Kidney capillary endothelial cell (primary cell): ENCODE measurements at places on chromosomes 6 and 20.

GRCh38 chr6:168078175-168078942 is 653 bp downstream of the FRMD1 start:
- DNase-seq, result no peak

DNA sequence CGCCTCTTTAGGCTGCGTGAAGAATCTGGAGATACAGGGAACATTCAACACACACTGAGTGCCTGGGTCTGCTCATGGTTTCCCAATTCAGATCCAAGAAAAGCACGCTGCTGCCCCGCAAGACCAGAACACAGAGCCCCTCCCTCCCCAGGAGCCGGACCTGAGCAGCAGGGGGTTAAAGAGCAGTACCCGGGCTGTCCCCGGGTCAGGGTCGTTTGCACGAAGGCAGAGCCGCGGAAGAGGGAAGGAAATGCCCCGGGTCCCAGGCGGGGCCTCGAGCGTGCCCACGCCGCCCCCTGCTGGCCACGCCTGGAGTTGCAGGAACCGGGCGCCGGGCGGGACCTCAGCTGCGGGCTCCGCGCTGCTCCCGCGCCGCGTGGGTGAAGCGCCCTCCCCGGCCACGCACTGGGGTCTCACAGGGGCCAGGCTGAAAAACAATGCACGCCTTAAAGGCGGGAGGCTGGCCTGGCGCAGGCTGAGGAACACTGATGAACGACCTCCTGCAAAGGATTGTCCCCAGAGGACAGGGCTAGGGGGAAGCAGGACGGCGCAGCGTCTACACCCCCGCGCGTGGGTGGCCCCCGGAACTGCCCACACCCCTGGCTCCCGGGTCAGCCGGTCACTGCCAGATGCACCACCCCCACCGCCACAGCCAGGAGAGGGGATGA is 48.9 kb downstream of the ANKRD60 start:
- peak; percentile 44 for DNase-seq

GRCh38 chr20:37343212-37343993 is 2.5 kb upstream of the SRC start:
- DNase-seq, result no peak

DNA sequence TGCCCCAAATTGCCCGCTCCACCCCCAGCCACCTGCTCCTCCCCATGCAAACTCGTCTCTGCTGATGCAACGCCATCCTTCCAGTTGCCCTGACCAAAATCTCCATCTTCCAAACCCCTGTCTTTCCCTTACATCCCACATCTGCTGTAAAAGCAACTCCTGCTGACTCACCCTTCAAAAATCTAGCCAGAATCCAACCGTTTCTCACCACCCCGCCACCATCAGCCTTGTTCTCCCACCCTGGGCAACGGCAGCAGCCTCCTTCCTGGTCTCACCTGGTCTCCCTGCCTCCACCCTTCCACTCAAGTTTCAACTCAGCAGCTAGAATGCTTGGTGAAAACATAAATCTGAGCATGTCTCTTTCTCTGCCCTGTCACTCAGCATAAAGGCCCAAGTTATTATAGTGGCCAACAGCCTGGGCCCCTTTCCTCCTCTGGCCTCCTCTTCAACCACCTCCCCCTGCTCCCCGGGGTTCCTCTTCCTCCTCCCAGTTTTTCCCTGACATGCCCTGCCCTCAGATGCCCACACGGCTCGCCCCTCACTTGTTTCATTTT is 7.2 kb upstream of the SYNJ2 start:
- no peak for DNase-seq

- DNase-seq, result no peak
These were observed 126.8 kb downstream of the IPCEF1 start for GRCh38 chr6:154229786-154230185.

- no peak for DNase-seq
These were observed 26.4 kb downstream of the ZNF391 start for GRCh38 chr6:27414996-27415395.

DNA sequence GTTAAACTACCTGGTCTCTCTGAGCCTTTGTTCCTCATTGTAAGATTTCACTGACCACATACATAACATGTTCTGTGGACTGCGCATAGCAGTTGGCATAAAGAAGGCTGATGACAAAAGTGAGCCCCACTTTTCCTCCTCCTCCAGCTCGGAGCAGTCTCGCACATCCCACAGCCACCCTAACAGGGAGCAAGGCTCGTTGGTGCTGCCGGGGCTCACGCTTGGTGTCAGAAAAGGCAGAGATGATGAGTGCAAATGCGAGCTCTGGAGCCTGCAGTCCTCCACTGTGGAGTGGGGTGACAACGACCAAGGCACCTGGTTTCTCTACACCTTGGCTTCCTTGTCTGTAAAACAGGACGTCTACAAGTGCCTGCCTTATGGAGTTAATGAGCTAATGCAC is 9.7 kb downstream of the TGM3 start:
- no peak for DNase-seq

DNA sequence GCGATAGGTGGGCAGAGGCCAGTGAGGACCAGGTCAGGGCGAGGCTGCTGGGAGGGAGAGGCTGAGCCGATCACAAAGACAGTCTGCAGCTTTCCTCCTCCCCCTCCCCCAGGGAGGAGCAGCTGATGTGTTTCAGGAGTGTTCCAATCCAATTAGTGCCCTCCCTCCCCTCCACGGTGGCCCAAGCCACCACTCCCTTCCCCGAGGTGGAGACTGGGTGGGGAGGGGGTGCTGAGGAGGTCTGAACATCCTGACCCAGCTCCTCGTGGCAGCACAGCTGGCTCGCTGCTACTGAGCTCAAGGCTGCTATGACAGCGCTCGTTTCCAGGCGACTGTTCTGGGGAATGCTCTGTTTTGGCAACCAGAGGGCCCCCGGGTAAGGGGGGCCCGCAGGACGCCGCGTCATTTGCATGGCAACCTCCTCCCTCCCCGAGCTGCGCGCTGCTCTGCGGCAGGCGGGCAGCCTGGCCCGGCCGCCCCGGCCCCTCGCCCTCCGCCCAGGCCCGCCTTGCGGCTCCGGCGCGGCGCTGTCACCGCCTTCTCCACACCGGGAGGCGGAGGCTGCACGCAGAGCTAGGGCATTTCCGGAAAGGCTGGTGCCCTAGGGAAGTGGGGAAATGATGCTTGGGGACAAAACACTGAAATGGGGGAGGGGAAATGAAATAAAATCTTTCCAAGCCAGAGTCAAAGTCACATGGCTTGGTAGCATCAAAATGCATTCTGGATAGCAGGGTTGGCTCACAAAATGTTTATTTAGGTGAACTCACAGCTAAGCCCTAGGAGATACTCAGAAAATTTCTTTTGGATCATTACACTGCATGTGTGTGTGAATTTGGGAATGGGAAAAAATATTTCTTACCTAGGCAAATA is 67.4 kb upstream of the PIM1 start:
- peak; percentile 64 for DNase-seq

DNA sequence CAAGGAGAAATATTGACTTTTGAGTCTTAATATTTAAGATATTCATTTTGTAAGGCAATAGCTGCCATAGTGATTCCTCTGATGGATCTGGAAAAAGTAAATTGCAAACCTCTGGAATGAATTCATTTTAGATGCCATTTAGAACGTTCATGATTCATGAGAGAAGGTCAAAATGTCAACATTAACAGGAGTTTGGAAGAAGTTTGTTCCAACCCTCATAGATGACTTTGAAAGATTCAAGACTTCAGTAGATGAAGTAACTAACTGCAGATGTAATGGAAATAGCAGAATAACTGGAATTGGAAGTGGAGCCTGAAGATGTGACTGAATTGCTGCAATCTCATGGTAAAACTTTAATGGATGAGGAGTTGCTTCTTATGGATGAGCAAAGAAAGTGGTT is 100.9 kb upstream of the CCN2 start:
- no peak for DNase-seq

GRCh38 chr6:7673063-7673536 is 52.8 kb upstream of the BMP6 start:
- no peak for DNase-seq

DNA sequence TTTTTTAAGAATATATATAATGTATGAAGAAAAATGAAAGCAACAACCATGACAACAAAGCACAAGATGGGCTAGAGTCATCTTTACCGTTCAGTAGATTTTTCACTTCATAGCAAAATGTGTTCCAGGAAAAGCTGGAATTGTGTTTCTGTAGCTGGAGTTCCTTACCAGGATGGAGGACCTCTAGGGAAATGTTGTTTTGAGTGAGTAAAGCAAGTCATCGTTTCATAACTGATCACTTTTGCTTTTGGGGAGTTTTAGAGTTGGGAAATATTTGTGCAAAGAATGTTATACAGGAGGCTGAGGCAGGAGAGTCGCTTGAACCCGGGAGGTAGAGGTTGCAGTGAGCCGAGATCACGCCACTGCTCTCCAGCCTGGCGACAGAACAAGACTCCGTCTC is 151.6 kb downstream of the SASH1 start:
- no peak for DNase-seq

- no peak for DNase-seq
These were observed 499.1 kb downstream of the CD83 start for GRCh38 chr6:14616656-14617055.

- no peak for DNase-seq
These were observed 7.1 kb downstream of the KIF13A start for GRCh38 chr6:17980329-17980728.

- no peak for DNase-seq
These were observed 44.6 kb downstream of the HIVEP2 start for GRCh38 chr6:142900227-142900971.

- DNase-seq, result no peak
These were observed 42.9 kb downstream of the ATXN1 start for GRCh38 chr6:16718356-16718755.

- no peak for DNase-seq
These were observed 29.9 kb downstream of the BCAS1 start for GRCh38 chr20:54040531-54040930.

- DNase-seq, result no peak
These were observed 792 bp upstream of the MICA start for GRCh38 chr6:31402324-31403282.

- no peak for DNase-seq
These were observed 36.5 kb upstream of the BCLAF1 start for GRCh38 chr6:136326038-136326553.

DNA sequence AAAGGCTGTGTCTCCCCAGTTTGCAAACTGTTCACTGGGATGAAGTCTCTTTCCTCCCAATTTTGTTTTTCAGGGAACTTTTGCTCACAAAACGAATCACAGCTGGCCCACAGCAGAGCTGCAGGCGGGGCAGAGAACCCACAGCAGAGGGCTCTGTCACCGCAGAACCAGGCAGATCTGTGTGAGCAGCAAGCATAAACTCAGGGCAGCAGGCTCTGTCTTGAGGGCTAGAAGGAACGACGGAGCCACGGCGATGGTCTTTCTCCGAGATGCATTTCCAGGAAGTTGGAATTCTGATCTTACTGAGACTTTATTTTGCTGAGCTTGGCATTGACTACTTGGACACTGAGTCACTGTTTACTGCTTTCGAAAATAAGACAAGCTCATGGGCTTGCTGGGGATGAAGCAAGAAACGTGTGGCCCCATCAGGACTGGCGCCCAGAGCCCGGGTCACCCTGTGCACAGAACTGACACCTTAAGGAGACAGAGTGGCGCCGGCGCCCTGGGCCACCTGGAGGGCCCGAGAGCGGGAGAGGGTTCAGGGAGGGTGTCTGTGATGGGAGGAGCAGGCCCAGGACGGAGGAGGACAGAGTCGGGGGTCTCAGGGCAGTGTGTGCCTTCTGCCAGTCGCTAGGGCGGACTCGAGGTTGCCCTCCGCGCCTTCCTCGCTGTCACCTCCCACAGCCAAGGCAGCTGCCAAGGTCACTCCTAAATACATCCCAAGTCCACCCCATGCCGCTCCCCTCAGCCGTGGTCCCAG is 106.3 kb upstream of the NXT1 start:
- DNase-seq, result no peak

DNA sequence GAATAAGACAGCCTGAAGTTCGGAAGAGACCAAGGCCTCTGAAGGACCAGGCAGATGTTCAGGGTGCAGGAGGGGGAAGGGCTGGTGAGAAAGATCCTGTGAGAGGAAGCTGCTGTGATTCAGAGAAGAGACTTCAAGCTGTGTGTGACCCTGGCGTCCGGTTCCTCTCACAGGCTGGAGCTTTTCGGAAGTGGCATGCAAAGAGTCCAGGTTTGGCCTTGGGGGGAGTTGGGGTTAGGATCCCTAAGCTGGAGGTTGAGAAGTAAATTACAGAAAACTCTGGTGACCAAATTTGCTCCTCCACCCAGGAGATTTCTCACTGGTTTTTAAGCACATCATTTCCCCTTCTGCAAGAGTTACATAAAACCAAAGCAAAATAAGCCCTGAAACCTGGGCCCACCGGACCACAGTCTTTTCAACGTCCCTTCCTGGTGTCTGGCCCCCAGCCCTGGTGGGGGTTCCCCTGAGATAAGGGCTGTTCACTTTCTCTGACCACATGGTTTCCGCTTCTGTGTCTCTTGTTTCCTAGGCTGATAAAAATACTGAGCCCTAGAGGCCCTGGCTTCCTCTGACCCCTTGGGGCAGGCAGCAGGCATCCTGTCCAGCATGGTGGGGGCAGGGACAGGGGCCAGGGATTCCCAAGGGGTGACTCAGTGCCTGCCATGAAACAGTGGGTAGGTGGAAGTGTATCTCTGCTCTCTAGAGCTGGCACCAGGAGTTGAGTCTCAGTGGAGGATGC is 12.0 kb upstream of the LTA start:
- peak; percentile 98 for DNase-seq

DNA sequence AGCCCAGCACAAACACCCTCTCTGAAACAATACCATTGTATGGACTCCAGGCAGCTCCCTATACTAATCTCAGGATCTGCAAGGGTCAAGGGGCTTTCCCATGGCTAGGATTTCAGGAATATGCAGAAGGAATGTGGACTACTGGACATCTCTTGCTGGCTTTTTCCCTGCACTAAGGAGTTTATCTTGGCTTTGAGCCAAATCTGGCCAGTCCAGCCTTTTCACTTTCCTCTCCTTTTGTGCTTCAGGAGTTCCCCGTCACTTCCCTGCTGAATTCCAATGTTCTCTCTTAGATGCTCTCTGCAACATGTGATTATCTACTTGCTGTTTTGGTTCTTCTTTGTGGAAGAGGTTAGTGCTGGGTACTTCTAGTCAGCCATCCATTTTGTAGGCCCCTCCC is 568.2 kb downstream of the HDGFL1 start:
- DNase-seq, result no peak

GRCh38 chr20:45247865-45248264 is 6.5 kb downstream of the SLPI start:
- no peak for DNase-seq
